Stimulated activated CD4-positive, alpha-beta T cell treated with anti-CD3 and anti-CD28 coated beads, Interleukin-15, amount 100 ng/mL, for 48 hours (primary cell): ENCODE measurements at places on chromosomes 13 and 19.

DNA sequence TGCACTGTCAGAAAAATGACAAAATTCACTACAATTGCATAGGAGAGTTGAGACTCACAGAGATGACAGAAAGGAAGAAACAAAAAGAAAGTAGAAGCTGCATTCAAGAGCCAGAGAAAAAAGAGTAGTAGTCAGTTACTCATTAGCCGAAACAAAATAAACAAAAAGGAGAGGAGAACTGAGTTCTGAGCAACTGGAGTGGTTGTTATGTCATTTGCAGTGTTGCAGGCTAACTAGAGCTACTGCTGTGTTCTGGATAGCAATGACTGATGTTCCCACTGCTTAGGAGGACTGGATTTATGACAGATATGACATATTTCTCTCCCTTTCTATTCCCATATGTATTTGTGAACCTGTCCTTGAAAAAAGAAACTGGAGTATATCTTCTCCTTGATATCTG is 482.6 kb downstream of the RFC3 start:
- no peak for DNase-seq

- DNase-seq = no peak
These were observed 147.8 kb downstream of the SUCLA2 start for GRCh38 chr13:47853236-47853635.

DNA sequence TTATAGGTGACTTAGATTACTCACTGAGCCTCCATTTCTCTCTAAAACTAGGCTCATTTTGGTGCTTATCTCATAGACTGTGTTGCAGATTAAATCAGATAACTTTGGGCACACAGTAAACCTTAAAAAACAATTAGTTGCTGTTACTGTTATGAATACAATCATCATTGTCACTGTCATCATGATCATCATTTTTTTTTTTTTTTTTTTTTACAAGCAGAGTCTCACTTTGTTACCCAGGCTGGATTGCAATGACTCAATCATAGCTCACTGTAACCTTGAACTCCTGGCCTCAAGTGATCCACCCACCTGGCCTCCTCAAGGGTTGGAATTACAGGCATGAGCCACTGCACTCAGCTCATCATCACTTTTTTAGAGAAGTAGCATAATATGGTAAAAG is 60.0 kb downstream of the VWA8 start:
- peak; percentile 25 for DNase-seq

- DNase-seq = no peak
These were observed 94.4 kb downstream of the URI1 start for GRCh38 chr19:30036154-30037129.

- no peak for DNase-seq
These were observed 18.0 kb downstream of the TIMM13 start for GRCh38 chr19:2409352-2409912.

DNA sequence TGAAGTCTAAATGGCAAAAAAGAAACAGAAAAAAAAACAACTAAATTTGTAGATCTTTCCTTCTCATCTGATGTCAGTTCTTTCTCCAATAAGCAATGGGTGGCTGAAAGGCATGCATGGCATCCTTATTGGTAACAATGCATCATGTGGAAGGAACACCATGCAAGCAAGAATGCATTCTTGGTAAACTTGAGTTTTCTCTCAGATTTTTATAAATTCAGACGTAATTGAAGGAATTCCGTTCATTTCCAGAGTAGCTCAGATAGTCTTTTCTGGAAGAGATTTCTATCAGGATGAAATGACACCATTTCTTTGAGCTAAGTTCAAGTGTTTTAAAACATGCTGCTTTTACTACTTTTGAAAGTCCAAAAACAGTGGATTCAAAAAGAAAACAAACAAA is 373.0 kb downstream of the COG6 start:
- no peak for DNase-seq

DNA sequence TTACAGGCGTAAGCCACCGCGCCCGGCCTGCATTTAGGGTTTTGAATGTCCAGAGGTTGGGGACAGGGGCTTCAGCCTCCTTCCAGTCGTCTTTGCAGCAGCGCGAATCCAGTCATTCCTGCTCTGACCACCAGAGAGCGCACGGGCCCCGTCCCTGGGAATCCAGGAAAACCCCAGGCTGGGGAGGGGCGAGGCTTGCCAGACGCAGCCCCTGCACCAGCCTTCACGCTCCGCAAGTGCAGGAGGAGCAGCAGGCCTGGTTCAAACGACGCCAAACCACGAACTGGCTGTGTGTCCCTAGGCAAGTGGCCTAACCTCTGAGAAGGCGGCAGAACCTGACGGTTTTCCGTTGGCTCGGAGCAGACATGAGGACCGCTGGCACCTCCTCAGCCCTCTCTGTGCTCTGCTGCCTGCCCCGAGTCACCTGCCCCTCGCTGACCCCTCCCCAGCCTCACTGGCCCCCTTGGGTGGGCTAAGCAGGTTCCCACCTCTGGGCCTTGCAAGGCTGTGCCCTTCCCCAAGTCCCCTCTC is 2.0 kb upstream of the RNF126 start:
- peak; percentile 80 for DNase-seq

DNA sequence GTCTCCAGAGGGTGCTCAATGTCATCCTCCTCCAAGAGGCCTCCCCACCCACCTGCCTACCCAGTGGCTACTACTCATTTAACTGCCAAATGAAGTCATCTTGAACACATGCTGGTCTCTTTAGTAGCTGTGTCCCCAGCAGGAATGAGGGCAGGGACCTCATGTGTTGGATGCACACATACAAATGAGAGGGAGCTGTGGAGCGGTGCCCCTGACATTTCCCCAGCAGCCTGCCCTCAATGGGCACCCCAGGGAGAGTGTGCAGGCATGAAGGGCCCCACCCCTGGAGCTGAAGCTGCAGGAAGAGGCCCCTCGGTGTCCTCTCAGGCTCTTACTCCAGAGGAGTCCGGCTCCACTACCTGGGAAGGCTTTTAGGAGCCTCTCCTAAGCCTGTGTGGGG is 1322.7 kb downstream of the UQCRFS1 start:
- DNase-seq = no peak

DNA sequence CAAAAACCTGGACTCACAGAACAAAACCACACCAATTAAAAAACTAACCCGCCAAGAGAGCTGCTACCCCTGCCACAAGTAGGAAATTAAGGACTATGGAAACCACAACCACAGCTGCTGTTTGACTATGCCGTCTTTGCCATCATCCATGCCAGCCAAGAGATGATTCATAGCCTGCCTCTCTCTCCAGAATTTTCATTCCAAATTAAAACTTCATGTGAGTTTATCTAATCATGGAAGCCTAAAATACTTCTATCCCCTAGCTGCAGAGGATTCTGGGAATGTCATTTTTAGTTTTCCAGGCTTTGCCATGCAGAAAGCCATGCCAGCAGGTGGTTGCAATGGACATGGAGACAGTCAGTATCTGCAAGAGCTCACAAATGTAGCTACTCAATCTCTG is 27.6 kb upstream of the GTF2F2 start:
- DNase-seq = no peak

- no peak for DNase-seq
These were observed 118.1 kb upstream of the FRY start for GRCh38 chr13:31913459-31913858.

GRCh38 chr13:40433577-40433976 is 232.9 kb downstream of the FOXO1 start:
- no peak for DNase-seq

DNA sequence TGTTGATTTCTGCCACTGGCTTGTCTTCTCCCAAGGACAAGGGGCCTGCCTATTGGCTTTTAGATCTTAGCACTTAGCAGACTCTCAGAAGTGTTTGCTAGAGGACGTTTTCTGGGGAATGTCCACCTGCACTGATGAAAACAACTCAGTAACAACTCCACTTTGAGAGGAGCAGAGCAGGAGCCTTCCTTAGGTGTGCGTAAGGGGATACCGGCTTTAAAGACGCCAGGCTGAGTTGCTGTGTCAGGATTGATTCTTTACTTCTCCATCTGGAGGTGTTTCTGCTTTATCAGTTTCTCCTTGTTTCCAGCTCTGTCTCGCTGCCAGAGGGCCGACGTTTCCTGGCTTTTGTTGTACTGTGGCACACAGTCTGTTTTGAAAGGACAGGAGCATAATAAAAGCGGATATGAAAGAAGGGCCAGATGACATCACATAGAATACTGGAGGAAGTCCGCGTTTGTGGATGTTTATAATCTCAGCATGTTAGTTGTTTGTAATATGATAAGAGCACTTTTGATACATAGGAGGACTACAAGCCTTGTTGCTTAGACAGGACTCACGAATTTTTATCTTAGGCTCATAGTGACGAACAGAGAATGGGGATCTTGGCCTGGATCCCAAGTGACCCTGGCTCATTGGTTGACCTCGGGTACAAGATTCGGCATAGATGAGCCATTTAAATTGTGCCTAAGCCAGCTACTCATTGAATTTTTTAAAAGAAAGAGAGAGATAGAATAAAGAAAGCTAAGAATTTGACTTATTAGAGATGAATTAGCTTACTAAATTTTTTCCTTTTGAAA is 34.6 kb downstream of the COL4A2 start:
- no peak for DNase-seq

DNA sequence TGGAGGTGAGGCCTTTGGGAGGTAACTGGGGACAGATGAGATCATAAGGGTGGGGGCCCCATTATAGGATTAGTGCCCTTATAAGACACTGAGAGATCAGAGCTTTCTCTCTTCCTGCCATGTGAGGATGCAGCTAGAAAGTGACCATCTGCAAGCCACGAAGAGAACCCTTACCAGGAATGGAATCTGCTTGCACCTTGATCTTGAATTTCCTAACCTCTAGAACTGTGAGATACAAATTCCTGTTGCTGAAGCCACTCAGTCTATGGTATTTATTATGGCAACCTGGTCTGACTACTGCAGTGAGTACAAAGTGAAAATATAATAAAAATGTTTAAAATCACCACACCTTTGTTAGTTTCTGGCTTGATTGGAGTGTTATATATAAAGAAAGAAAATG is 388.0 kb downstream of the LMO7 start:
- no peak for DNase-seq

DNA sequence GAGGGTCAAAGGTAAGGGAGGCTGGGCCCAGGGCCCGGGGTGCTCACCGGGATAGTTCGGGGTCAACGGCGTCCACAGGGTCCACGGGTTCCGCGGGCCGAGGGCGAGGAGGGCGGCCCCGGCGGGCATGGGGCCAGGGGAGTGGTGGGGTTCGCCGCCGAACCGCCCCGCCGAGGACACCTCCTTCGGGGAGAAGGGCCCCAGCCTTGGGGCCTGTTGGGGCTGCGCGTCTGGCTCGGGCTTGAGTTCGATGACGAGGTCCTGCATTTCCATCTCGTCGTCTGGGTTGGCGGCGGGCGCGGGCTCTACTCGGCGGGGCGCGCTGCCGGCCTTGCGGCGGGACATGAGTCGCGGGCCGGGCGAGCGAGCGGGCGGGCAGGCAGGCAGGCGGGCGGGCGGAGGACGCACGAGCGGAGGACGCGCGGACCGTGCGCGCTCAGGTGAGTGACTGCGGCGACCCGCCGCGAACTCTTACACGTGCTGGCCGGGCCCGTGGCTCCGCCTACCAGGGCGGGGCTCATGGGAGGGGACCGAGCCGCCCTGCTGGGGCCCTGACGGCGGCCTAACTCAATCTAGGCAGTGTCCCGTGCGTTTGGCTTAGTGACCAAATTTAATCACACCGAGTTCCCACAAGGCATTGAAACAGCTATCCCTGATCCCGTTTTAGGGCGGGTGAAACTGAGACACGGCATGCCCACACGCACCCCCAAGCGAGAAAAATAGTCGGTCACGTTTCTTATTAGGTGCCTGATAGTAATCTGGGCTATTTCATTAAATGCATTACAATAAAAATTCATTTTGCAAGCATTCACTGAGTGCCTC is at the start of gene ZNF296:
TSS of gene ZNF296 (minus strand) at position 450 of the 822 bp plus-strand sequence. CDS start at position 345, 105 bp downstream.
- peak; percentile 80 for DNase-seq

DNA sequence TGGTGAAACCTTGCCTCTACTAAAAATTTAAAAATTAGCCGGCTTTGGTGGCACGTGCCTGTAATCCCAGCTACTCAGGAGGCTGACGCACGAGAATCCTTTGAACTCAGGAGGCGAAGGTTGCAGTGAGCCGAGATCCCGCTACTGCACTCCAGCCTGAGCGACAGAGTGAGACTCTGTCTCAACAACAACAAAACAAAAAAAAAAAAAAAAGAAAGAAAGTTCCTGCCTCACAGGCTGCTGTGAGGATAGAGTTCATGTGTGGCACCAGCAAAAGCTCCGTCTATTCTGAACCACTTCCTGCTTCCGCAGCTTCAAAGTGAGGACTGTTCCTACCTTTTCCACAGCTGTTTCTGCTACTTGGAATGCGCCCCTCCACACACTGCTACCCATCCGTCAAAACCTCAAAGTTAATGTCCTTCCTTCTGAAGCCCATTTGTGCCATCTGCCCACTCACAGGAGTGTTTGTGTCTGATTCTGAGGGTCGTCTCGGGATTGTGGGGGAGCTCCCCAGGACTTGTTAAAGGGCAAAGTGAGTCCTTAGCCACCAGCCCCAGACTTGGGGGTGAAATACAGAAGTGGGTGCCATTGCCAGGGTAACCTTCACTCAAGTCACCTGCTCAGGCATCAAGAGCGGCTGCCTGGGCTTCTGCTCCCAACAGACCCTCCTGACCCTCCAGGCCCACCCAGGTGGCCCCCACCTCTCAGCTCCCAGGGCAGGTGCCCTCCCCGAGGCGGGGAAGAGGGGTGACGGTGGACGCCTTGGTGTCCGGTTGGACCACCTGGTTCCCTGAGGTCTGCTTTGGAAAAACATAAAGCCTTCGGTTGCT is 2.9 kb downstream of the MFSD12 start:
- DNase-seq = no peak

DNA sequence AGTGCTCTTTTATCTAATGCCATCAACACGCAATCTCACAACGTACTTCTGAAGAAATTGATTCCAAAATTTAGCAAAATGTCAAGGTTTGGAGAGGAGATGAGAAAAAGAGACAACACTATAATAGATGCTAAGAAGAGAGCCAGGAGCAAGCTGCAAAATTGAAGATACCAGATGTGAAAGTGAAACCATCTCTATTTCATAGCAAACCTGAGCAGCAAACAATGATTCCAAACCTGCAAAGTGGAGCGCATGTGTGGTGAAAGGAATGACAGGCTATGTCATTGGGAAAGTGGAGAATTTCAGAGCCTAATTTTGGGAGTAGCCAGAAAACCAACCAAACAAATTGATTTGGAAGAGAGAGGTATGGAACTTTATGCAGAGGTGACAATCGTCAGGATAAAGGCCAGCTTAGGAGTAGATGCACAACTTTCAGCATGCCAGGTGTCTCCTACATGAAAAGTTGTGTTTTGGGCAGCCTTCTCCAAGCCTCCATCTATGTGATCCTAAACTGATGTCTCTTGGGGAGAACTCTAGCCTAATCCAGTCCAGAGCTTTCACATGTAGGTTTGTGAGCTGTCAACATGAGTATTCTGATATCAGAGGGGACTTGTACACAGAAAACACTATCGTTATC is 158.4 kb upstream of the FNDC3A start:
- DNase-seq = no peak

DNA sequence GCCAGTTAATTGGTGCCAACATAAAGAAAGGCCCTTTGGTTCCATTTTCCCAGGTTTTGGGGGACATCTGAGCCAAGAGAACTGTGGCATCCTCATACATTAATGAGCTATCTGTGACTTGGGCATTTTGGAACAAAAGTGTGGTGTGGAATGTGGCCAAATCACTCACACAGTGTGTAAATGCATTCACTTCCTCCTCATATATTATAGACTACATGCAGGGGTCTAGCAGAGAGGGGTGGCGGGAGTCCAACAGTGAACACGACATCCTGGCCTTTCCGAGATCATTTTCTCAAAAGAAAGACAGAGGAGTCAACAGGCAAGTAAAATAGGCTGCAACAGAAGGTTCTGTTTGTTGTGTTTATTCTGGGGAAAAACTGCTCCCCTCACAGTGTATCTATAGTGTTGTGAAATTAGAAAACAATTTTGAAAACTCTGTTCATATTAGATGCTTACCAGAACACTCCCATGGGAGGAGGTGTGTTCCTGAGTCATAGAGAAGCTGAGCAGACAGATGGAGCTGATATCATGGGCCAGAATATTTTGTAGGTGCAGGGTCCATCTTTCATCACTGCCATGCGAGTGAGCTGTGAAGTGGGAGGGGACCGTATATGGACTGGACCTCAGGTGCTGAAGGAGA is 36.9 kb downstream of the PABPC3 start:
- DNase-seq = no peak
